HEK293T (cell line): ENCODE measurements at places on chromosomes 5 and 9.

GRCh38 chr5:133708331-133708850 lies 96.0 kb upstream of the FSTL4 start:
- no peak for DNase-seq

- DNase-seq: no peak
Observed at GRCh38 chr9:107685901-107686300, 196.3 kb upstream of the KLF4 start.

DNA sequence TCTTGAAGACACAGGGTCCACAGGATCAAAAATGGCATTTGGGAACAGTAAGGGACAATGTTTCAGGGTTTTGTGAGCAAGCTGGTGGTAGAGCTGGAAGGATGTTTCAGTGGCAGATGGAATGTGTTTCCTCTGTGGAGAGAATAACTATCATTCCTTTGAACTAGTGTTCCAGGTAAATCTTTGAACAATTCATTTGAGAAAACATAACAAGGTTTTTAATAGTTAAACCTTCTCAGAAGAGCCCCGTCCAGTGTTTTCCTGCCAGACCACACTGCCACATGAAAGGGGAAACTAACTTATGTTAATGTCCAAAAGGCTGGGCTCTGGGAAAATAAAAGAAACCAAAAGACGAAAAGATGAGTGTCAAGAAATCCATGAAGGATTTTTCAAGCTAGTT lies 207.0 kb upstream of the ZNF462 start:
- no peak for DNase-seq

GRCh38 chr5:181188700-181189362 lies 16.2 kb downstream of the TRIM7 start:
- DNase-seq: peak; percentile 55

DNA sequence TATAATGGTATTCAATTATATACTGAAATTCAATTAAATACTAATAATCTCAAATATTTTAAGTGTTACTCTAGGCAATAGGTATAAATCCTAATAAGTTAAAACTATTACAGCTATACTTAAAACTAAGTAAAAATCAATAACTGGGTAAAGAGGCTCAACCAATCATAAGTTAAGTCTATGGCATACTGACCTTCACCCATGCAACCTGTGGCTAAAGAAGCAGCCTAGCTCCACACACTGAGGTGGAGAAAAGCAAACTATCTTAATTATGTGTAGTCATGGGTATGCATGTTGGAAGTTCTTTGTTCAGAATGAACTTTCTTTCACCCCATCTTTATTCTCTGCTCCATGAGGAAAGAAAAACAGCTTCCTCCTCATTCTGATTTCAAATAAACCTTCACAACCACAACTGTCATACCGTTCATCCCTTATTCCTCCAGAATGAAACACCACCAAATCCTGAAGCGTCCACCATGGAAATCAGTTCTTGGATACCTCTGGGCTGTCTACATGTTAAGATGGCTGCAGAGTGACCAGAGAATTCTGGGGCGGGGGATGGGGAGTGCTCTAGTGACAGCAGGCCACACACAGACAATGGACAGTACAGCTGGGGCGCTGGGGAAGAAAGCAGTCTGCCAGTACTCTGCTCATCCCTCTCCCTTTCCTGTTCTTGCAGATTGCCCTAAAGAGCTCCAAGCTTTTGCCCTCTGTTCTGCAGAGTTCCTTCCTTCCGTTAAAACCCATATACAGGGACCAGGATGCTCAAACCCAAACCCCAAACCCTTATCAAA lies 62.3 kb downstream of the RIGI start:
- DNase-seq: no peak

DNA sequence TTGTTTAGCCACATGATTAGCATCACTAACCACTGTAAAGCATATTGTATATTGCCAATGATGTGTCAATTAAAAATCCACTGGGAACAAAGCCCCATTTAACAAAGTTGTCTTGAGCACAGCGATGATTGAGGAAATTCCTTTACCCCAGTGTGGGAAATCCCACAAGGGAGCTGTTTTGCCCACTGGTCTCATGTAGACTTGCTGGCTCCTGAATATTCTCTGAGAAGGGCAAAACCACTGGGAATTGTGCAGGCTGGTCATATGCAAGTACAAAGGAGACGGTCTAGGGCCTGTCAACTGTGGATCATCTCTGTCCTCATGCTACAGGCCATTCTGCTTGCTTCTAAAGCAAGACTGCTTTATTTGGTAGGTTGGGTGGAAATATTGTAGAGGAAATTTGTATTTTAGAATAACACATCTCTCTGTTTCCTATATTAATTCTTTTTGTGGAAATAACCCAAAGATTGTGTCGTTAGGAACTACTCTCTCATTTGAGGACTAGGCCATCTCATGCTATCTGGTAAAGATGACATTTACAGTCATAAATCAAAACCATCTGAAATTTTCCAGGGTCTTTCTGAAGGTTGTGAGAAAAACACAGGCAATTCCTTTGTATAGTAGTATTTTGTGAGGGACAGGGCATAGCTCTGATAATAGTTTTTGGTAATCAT lies 60.2 kb downstream of the PARP8 start:
- DNase-seq: no peak

- no peak for DNase-seq
Observed at GRCh38 chr9:102456562-102456961, 538.6 kb upstream of the CYLC2 start.

GRCh38 chr5:65981548-65981947 lies 55.2 kb downstream of the ERBIN start:
- DNase-seq: no peak

- DNase-seq: no peak
Observed at GRCh38 chr9:96331236-96331947, 29.4 kb upstream of the HSD17B3 start.

DNA sequence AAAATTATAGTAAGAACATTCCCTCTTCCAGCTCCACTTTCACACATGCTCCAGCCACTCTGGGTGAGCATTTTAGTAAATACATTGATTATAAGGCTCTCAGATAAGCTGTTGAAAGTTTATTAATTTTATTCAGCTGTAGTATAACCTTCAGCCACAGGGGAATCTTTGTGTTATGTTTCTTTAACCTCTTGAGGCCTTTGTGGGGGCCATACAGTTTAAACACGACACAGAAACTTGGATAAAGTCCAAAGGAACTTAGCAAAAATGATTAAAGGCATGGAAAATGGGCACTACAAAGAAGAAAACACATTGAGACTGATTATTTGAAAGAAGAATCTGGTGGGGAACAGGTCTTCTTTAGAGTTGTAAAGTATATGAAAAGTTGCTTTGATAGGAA lies 70.2 kb downstream of the AOPEP start:
- no peak for DNase-seq

DNA sequence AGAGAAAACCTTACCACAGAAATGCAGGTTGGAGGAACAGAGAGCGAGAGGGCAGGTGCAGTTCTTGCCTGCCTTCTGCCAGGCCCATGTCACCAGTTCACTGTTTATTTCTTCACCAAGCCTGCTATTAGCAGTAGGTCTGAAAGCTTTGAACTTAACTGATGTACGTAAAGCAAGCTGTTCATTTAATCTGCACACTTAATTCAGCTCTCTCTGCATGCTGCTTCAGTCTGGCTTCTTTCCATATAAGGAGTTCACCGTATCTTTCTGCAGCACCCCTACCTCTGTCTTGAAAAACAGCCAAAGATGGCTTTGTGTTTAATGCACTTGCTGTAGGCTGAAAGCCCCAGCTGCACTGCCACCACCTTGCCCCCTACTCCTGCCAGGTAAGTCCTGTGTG lies 205.1 kb downstream of the RAB3C start:
- no peak for DNase-seq
